ENCODE measurements at places on chromosomes 7 and 10.

GRCh38 chr7:79548727-79549126 is 95.3 kb upstream of the MAGI2 start:
- DNase-seq = no peak

DNA sequence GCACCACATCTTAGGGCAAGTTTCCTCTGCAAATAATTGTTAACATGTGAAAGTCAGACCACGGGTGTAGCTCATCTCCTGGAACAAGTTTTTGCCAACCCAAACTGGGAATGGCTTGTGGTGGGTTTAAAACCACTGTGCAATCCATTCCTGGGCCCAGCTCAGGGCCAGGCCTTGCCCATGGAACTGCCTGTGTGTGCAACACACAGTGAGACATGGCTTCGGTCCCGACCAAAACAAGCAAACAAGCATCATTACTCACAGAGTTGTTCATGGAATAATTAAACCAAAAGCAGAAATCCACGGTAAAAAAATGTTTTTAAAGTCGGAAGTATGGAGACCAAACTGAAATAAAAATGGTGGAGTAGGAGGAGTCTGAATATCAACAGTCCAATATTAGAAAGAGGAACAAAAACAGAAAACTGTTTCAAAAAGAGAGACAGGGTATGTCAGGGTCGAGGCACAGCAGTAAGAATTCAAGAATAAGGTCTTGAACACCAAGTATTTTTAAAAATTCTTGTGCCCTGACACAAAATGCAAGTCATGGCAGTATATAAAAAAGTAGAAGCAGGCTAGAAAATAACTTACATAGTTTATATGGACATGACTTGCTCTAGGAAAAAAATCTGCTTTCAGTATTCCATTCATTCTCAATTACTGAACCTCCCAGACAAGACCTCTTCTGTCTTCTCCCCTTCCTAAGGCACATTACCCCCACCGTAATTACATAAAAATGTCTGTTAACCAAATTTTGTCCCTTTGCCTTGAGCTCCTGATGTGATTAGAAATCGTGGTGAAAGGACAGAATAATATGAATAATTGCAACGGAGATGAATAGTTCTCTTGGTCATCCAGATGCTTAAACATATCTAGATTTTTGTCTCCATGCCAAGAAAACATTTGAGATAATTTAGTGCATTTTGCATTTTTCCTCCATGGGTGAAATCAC is 88.4 kb downstream of the FAS start:
- no peak for DNase-seq

GRCh38 chr10:27568196-27569175 is 64.4 kb downstream of the RAB18 start:
- no peak for DNase-seq

GRCh38 chr10:108789336-108789735 is 1134.0 kb downstream of the XPNPEP1 start:
- no peak for DNase-seq

- no peak for DNase-seq
Measured at GRCh38 chr7:152467225-152467624, 31.4 kb upstream of the KMT2C start.

DNA sequence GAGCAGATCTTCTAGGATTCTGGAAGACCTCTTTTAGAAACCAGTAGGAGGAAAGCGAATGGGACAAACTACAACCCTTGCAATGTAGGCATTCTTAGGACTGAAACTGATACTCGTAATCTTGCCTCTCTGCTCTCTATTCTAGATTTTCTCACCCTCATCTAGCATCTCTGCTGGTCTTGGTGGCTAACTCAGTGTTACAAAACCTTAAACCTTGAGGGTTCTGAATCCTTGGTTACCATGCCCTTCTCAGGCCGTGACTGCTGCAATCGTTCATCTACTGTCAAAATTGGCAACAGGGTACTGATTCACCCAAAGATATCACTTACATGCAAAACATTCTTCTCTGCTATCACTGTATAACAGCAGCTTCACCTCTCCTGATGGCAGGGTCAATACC is 55.2 kb downstream of the SAMD9 start:
- no peak for DNase-seq

DNA sequence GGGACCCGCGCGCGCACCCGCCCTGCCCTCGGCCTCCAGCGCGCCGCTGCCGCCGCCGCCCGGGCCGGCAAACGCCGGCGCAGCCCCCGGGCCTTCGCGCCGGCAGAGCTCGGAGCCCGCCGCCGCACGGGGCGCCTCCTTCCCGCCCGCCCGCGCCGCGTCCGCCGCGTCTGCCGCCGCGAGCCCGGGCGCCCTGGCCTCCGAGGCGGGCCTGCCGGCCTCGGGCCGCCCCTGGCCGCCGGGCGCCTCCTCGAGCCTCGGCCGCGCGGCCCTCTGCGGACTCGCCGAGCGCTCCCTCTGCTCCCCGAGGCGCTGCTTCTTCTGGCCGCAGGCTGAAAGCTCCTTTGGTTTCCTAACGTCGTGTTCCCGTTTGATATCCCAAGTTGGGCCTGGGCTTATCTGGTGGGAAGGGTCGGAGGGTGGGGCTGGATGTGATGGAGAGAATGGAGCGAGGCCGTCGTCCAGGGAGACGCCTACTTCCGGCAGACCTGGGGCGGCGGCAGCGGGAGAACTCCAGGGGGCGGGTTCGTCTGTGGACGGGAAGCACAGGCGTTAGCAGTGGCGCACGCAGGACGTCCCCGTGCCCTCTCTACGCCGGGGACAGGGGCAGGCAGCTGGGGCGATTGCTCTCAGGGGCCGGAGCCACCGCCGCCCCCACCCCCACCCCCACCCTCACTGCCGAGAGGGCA is 221.0 kb downstream of the PHTF2 start:
- DNase-seq = no peak

DNA sequence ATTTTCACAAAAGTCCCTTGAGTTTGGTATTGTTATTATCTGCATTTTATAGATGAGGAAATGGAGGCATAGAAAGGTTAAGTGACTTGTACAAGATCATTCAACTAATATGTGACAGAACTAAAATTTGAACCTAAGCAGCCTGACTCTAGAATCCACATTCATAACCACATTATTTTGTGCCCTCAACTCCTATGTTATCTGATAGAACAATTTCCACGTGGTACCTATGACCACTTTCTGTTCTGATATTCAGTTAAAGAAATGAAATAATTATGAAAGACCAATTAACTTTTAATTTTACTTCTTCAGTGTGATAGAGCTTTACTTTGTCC is 17.5 kb downstream of the BCAP29 start:
- DNase-seq = no peak

DNA sequence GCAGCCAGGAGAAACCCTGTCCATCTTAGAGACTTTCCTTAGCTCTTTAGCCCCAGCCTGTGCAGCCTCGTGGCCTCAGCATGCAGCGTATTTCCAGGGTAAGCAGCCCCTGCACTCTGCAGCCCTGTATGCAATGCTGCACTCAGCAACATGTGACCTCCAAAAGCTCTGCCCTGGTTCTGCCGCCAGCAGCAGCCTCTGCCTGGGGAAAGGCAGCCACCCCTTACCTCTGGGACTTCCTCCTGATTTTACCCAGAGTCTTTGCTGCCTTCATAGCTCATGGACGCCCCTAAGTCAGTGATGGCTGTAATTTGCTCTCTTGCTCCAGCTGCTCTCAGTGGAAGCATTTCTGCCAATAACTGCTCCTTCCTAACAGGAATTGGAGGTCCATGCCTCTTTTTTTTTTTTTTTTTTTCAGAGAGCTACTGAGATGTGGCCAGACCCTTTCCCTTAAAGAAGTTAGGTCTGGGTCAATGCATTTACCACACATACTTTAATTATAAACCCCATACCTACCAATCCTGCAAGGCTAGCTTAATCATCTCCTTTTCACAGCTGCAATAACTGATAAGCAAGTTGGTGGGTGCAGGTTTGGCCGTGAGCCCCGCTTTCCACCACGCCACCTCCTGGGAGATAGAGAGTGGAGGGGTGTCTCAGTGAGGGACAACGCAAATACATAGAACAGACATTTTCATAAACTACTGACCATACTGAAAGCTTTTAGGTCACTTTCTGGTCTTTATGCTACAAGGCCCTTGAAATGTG is 71.7 kb downstream of the RAMP3 start:
- no peak for DNase-seq

DNA sequence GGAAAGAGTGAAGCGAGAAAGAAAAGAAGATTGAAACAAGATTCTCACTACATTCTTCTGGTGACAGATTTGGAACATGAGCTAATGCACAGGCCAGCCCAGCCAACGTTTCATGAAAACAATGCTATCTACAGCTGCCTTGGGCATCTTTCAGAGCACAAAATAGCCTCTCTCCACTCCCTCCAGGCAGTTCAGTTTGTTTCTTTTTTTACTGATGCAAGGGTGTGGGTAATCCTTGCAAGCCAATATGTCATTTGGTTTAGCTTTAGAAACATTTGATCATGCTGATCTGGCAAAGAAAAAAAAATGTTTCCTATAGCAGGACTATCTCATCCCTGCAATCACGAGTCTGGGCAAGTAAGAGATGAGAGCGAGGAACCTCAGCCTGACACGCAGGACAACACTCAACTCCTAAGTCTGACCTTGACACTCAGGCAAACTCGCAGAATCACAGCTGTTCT is 35.9 kb downstream of the SVIL start:
- no peak for DNase-seq

- no peak for DNase-seq
Measured at GRCh38 chr10:77461636-77462296, 175.8 kb downstream of the KCNMA1 start.

DNA sequence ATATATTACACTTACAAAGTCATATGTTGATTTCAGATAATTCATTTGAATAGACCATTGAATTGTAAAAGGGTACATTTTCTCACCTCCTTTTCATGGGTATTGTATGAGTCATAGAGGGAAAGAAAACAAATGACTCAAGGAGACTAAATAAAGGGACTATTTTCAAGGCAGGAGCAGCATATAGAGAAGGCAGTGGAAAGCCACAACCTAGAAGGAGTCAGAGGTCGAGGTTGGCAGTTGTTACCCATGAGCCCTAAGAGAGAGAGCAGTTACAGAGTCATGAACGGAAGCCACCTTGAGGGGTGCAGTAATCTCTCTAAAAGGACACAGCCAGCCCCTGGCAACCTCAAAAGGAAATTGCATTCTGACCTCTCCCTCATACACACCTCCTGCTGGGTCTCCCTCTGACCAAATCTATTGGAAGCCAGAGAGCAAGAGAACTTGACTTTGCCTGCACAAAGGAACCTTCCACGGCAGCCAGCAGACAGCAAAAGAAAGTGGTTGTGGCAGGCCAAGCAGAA is 137.9 kb downstream of the GRM8 start:
- no peak for DNase-seq

DNA sequence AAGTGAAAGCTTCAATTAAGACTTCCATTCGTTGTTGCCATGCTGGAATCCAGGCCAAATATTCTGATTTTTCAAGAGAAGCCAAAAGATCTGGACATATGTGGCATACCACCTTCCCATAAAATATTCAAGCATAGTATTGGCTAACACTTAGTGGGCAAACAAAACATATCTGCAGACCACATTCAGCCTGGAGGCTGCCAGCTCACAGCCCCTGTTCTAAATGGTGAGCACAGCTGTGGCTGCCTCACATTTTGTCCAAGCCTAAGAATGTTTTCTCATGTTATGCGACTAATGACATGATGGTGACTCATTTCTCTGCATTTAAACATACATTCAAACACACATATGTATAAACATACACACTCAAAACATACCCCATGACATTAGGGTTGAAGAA is 10.6 kb upstream of the CALU start:
- no peak for DNase-seq

- DNase-seq = no peak
Measured at GRCh38 chr7:44261240-44261639, 60.5 kb downstream of the YKT6 start.

DNA sequence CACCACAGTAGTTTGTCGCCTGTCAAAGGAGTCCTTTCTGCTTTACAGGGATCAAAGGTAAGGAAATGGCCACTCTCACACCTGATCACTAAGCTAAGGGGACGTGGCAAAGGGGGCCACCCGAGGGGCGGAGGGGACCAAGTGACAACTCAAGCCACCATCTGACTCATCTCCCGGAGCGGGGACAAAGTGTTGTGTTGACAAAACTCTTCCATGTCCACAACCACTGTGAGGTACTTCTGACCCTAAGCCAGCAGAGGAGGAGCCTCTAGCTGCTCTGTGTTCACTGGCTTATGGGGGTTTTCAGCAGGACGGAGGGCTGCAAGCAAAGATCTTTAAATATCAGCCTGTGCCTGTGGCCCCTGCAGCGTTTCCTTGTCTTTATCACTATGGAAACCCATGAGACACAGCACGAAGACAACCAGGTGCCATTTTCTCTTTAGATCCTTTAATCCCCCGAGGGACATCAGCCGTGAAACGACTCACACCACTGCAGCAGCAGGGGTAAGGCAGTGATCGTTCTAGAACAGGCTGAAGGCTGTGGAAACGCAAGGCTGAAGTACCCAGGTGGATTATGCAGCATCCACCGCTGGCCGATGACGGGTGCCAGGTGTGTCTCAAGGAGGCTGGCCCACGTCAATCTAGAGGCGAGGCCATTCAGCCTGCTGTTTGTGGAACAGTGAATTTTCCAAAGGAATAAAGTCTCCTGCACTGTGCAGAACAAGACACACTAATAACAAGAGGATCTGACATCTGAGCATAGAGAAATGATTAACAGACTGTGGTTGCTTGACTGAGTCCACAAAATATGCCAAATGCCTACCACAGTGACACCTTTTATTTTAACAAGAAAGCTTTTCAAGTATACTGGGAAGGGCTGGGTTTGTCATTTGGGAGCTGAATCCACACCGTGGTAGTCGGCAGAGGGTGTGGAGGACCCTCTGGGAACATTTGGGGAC is 26.6 kb upstream of the DDC start:
- no peak for DNase-seq

- DNase-seq = no peak
Measured at GRCh38 chr7:51315393-51316261, 982 bp downstream of the COBL start.

DNA sequence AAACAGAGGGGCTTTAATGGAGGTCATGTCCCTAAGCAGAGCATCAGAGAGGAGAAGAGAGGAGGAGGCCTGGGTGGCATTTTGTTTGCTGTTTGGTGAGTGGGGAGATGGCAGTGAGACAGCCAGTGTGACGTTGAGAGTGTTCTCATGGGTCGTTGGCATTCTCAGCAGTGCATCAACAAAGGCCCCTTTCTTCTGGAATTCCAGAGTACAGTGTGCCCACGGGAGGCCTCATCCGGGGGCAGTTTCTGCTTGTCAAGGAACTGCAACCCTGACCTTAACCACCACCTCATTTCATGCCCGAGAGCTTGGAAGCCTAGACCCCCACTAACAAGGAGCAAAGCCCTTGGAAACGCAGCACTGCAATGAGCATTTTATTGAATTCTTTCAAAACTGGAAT is 92.9 kb downstream of the CELF2 start:
- DNase-seq = no peak

DNA sequence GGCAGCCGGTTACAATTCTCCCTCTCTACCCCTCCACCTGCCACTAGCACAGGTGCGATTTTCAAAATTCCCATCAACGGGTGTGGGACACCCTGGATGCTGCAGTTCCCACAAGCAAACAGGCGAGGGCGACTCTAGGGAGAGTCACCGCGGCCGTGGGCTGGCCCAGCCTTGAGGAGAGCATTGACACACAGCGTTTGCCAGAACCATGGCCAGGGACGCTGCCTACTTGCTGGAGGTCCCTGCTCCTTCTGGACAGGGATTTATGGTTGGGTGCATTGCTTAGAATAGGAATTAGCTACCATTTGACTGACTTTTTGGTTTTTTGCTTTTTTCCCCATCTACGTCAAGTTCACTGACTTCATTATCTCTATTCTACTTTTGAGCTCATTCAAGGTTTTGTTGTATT is 19.0 kb upstream of the CLDN4 start:
- DNase-seq = peak; percentile 11

GRCh38 chr10:101535949-101536348 is 52.1 kb downstream of the POLL start:
- DNase-seq = no peak

GRCh38 chr10:34830217-34830822 is 15.2 kb upstream of the PARD3 start:
- no peak for DNase-seq

- DNase-seq = no peak
Measured at GRCh38 chr10:19194866-19195265, 146.3 kb downstream of the MALRD1 start.

Data from effector CD8-positive, alpha-beta T cell (primary cell).